ENCODE measurements at places on chromosomes 2 and 18.

GRCh38 chr2:112827604-112828185, 8.9 kb downstream of the IL1B start:
- DNase-seq: no peak

DNA sequence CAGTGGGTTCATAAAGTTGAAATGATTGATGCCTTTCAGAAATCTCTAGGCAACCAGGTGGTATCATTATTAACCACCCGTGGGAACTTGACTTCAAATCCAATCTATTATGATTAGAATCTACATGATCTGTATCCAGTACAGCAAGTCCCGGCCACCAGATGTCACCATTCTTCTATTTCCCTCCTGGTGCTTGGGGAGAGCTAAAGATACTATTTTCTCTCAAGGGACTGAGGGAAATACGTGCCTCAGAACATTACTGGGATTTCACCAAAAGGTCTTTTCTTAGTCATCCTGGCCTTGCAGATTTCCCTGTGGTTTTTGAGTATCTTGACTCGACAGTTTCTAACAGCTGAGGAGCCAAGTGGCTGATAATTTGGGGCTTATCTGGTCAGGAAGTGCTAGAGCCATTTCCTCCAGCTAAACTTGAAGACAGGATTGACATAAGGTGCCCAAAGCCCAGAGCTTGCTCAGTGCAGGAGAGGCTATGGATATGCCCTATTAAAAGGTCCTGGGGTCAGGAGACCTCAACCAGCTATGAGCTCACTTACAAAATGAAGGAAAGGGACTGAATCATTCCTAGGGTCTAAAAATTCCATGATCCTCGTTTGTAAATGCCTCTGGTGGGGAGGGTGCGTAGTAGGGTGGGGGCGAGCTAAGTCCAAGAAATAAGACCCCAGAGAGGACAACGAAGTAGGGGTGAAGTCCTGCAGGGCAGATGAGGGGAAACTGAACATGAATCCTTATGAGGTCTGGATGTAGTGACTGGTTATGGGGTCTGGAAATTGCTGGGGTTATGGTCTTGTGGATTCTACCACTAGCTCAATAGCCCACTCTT, 135.4 kb upstream of the MGAT5 start:
- DNase-seq: peak; percentile 93

GRCh38 chr18:9762526-9762925, 54.4 kb downstream of the RAB31 start:
- no peak for DNase-seq

- DNase-seq: no peak
These were observed 145.6 kb downstream of the TDRD15 start for GRCh38 chr2:21269382-21269781.

GRCh38 chr2:150041722-150042425, 445.6 kb downstream of the RND3 start:
- DNase-seq: no peak

GRCh38 chr18:79597831-79598632, 81.6 kb upstream of the CTDP1 start:
- DNase-seq: no peak

DNA sequence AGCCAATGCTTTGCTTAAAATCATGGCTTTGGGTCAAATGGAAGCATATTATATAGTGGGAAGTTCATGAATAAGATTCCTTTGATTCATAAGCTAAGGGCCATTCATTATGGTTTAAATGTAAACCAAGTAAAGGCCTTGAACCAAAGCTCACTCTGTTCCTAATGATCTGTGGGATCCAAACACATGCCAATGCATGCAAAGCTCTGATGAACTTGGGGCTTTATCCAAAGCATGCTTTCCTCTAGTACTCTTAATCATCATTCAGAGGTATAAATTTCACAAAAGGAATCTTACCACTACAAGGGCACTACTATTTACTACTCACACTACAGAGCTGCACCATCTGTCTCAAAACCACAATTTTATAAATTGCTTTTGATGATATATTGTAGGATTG, 102.8 kb upstream of the RBMS1 start:
- no peak for DNase-seq

DNA sequence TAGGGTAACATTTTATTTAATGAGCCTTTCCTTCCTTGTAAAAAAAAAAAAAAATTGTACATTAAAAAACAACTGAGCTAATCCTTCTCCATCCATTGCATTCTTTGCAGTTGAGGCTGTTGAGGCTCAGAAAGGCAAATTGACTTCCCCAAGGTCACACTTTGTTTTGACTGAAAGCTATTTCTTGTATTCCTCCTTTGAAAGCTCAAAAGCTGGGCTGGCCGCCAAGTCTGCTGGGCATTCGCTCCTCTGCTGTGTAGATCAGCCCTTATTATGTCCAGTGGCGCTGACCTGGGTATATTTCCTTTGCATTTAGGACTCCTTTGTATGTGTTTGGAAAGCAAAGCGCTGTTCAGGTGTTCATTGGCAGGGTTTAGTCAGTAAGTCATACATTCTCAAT, 44.0 kb downstream of the SGPP2 start:
- DNase-seq: no peak

DNA sequence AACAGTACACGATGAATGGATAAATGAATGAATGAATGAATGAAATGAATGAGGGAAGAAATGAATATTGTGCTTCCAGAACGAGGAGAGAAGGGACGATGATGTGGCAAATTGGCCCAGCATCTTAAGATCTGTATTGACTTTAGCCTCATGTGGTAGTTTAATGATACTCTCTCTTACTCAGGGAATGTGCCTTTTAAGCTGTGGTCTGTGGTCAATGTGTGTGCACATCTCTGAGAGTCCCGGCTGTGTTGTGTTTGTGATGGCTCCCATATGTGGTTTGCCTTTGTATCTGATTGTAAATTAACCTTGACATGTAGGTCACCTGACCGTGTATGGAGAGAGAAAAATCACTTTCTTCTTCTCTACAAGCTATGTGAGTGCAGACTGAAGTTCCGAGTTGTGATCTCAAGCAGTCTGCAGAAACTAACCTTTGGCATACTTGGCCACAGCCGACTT, 91.2 kb downstream of the NEDD4L start:
- peak; percentile 38 for DNase-seq

DNA sequence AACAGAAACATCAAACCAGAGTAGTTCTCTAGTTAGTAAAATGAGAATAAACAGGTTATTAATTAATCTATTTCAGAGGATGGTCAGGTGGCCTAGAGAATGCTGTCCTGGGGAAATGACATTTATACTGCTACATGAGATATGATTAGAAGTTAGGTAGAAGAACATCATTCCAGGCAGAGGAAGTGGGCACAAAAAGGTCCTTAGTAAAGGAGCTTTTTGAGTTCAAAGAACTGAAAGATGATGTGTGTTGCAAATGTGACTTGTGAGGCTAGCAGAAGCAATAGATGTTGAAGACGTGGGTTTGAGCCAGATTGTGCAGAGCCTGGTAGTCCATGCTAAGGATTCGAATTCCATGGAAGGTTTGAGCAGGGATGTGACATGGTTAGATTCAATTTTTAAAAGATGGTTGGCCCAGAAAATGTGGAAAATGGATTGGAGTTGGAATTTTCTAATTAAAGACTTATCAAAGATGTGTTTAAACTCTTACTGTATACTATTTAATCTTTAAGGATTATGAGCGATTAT, 34.2 kb downstream of the RAB10 start:
- DNase-seq: peak; percentile 32

DNA sequence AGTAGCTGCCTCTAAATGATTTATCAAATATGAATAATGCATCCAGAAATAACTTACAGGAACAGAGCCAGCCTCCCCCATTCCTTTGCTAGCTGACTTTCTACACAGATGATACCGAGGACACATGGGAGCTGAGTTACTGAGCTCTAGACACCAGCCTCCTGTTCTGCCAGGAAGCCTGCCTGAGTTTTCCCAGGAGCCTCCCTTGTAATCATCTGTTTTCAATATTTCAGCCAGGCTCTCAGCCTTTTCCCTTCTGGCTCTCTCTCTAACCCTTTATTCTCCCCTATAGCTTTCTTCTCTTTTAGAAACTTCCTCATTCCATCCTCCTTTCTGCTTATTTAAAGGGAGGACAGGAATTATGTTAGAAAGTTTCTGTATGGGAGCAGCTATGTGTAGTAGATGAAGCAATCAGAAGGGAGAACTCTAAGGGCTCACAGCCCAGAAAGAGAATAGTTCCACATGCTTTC, 911.6 kb downstream of the TDRD15 start:
- DNase-seq: no peak

DNA sequence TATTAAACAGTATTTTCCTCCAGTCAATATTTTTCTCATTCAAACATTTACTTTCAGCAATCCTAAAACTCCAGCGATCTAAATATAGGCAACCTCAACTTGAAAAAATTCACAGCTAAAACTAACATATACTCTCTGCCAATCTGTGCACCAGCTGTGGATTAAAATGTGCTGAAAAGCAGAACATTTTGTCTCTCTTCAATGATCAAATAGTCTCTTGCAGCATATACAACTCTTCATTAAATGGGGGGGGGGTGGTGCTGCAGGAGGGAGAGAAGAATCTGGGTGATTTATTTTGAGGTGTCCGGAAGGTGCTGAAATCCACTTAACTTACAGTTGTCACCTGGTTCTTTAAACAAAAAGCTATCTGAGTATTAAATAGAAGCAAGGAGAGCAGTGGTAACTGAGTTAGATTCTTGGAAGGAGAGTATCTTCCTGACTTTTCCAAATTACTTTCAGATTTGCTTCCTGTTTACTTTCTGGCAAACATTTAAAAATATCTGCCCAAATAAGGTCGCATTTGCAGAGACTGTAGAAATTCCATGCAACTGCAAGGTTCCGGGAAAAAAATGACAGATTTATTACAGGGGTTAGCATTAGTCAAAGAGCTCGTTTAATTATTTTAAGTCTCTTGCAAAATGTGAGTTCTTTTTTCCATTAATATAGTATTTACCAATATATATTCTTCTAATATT, 904.7 kb upstream of the ACVR2A start:
- no peak for DNase-seq

DNA sequence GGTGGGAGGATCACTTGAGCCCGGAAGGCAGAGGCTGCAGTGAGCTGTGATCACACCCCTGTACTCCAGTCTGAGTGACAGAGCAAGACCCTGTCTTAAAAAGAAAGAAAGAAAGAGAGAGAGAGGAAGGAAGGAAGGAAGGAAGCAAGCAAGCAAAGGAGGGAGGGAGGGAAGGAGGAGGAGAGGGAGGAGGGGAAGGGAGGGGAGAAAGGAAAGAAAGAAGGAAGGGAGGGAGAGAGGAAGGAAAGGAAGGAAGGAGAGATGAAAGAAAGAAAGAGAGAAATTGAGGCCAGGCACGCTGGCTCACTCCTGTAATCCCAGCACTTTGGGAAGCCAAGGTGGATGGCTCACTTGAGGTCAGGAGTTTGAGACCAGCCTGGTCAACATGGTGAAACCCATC, 2.3 kb upstream of the NCKAP1 start:
- DNase-seq: no peak

GRCh38 chr18:50508228-50508627, 51.7 kb upstream of the MAPK4 start:
- DNase-seq: no peak

DNA sequence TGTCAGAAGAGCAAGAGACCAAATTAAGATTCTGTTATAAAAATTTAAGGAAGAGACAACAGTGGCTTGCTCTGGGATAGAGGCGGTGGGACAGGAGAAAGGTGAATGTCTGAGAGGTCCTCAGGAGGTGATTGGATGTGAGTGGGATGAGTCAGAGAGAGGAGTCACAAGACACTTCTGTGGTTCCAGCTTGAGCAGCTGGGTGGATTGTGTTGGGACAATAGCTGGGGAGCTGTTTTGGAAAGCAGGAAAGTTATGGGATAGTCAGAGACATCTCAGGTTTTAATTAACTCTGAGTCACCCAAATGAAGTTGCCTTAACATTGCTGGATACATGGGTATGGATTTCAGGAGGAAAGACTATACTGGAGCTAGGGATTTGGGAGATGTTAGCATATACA, 218.0 kb upstream of the TRIB2 start:
- DNase-seq: no peak

GRCh38 chr18:35513181-35513936, 15.6 kb upstream of the INO80C start:
- no peak for DNase-seq

DNA sequence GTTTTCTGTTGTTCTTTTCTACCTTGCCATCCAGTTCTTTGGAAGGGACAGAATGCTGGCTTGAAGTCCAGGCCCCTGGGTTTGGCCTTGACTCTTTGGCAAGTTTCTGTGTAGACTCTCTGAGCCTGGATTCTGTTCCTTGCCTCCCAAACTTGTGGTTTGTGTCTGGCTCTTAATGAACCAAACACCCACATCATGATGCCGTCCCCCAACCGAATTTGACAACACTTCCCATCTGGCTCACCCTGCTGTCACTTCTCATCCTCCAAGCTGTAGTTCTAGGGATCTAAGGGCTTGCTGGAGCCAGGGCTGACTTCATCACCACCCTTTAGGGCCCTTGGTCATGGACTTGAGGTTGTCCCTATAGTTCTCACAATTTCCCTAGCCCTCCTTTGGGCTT, 68.9 kb upstream of the CELF4 start:
- no peak for DNase-seq

- DNase-seq: no peak
These were observed 12.8 kb downstream of the EFR3B start for GRCh38 chr2:25054720-25055119.

DNA sequence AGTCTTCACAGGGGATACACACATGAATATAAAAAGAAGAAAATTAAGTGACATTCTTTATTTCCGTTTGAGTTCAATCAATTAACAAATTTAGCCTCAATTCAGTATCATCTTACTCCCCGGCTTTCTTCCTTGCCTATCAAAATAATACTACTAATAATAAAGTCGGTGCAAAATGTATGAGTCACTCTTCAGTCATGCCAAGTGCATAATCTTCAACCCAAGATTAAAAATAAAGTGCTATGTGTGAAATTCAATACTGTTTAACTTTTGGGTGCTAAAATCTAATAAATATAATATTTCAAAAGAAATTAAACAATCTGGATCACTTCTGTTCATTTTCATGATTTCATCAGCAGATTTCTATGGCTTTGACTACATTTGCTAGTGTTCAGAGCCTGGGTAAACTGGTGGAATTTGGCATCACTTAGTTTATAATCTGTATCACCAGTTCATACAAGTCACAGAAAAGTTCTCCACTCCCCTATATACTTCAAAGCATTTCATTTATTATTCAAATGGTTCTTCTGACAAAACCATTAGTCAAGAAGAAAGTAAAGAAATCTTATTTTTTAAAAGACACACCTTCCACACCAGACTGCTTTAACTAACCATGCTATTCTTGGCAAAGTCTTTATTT, 183.6 kb downstream of the THADA start:
- DNase-seq: no peak

GRCh38 chr2:18067588-18068384, 189.3 kb downstream of the KCNS3 start:
- no peak for DNase-seq

GRCh38 chr2:236847538-236848263, 238.0 kb upstream of the COPS8 start:
- no peak for DNase-seq

GRCh38 chr2:169014780-169015179, 16.3 kb downstream of the ABCB11 start:
- no peak for DNase-seq

DNA sequence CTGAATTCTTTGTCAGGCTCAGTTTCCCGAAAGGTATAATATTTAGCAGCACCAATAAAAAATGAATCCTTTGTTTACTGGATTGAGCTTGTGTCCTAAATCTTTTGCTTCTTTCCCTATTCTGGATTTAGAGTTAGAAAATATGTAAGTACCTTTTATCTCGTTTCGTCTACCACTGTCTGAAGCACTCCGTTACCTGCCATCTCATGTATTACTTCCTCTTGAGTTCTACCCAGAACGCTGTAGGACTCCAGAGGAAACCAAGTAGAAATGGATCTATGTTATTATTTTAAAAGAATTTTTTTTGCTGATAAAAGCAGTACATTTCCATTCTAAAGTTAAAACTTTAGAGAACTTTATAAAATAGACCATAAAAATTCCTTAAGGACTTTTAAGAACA, 13.5 kb downstream of the ANKRD12 start:
- no peak for DNase-seq
